Epithelial cell of prostate (primary cell): ENCODE measurements at places on chromosomes 2 and 18.

DNA sequence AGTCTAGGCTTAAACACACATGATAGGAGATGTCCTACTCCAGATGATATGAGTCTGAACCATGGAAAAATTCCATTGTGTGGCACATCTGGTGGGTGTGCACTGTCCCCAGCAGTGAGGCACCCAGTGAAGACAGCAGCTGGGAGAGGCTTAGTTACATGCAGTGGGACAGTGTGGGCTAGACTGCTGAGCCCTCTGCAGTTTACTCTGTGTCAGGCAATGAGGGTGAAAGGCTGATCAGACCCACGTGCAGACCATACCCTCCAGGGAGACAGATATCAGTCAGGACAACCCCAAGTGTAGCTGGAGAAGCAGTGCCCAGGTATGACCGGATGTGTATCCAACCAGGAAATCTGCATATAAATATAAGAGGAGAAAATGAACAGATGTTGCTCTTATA is 13.4 kb downstream of the IL37 start:
- DNase-seq = no peak

GRCh38 chr2:52597346-52597745 is 1170.3 kb upstream of the CHAC2 start:
- no peak for DNase-seq

DNA sequence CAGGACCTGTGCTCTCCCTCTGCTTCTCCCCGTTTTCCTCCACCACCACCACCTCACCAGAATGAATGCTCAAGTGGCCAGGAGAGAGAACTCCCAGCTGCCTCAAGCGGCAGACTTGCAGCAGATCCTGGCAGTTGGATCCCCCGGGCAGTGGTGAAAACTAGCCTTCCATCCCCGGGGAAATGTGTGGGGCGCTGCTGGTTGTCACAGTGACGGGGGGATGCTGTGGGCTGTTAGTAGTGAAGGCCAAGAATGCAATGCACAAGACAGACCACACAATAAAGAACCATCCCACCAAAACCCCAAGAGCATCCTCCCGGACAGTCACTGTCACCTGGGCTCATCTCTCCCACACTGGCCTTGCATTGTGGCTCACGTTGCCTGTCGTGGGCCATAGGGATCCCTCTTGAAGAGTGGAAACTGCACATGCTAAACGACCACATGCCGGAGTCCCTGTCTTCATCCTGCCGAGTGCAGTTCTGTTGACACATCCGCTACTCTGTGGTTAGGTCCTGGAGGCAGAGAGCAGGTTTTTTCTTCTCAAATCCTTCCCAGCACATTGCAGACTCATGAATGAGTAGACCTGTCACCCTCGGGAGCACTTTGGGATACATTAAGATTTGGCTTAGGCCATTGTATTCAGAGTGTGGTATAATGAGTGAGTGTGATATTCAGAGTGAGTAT is 13.5 kb downstream of the SPATA3 start:
- DNase-seq = no peak

DNA sequence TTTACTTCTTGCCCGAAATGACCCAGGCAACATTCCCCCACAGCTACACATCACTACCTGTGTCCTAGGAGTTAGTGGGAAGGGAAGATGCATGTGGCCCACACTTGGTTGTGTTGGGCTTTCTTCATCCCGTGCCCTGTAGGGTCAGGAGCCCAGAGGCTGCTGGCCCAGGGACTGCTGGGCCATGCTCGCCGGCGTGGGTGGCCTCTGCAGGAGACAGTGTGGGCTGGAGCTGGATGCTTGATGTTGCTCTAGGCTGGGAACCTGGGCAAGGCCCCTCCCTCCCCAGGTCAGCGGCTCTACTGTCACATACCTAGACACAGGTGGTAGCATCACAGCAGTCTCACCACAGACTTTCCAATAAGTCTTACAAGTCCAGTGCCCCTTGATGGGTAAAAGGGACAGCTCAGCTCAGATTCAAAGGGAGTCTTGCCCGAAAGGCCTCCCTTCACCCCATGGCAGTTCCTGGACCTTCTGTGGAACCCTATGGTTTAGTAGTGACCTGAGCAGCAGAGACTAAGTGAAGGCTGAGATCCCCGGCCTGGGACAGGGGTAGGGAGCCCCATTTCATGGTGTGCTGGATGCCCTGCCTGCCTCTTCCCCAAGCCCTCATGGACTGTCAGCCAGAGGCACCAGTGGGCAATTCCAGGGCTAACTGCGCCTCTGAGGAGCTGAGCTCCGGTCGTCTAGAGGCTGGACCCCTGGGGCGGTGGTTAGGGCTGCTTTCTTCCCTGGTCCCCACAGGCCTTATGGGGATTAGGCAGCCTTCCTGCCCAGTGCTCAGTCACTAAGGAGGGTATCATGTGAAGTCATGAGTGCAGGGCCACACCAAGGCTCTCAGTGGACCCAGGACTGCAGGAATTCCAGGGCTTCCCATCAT is 45.4 kb upstream of the FAHD2A start:
- no peak for DNase-seq

DNA sequence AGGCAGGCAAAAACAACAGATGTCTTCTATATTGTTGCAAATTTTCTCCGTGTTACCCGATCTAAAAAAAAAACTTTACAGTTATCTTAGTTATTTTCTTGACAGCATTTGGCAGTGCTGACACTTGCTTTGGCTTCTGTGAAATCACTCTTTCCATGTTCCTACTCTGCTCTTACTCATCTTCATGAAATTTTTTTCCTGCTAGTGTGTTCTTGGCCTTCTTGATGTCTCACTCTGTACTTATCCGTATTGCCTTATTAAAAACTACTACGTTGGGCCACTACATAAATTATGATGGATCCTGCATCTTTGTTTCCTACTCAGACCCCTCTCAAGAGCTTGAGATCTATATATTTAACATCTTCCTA is 134.4 kb downstream of the IKZF2 start:
- DNase-seq = no peak

DNA sequence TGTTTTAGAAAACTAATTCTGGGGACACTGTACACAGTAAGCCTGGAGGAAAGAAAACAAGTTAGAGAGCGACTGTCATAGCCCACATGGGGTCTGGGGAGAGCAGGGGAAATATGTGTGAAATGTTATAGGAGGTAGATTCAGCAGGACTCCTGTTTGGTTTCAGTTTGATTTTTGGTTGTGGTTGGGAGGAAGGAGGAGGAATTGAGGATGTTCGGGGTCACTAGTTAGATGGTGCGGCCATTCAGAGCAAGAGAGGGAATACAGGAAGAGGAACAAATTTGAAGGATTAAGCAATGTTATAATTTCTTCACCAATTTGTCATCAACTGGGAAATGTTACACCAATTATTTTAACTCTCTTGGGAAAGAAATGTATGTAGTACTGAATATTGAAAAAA is 25.1 kb downstream of the TTC39C start:
- no peak for DNase-seq

DNA sequence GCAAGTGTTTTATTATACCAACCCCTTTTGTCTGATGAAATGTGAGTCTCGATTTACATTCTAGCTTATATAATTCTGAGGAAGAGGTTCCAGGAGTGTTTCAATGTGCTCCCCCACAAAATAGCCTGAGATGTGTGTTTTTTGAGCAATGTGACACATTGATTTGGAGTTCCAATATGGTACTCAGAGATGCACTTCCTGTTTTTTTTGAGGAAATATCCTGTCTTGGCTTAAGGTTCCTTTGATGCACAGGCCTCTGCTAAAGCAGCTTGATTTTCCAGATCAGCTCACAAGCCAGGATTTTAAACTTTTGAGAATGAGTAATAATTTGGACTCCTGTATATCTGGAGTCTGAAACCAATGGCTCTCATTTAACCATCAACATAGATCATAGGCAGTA is 221.4 kb downstream of the ACTR3 start:
- no peak for DNase-seq

GRCh38 chr2:216654528-216655052 is 21.4 kb downstream of the IGFBP2 start:
- no peak for DNase-seq

- DNase-seq = no peak
Observed at GRCh38 chr2:128103407-128103806, 12.4 kb downstream of the UGGT1 start.

GRCh38 chr2:77418537-77418936 is 103.6 kb downstream of the LRRTM4 start:
- DNase-seq = no peak

DNA sequence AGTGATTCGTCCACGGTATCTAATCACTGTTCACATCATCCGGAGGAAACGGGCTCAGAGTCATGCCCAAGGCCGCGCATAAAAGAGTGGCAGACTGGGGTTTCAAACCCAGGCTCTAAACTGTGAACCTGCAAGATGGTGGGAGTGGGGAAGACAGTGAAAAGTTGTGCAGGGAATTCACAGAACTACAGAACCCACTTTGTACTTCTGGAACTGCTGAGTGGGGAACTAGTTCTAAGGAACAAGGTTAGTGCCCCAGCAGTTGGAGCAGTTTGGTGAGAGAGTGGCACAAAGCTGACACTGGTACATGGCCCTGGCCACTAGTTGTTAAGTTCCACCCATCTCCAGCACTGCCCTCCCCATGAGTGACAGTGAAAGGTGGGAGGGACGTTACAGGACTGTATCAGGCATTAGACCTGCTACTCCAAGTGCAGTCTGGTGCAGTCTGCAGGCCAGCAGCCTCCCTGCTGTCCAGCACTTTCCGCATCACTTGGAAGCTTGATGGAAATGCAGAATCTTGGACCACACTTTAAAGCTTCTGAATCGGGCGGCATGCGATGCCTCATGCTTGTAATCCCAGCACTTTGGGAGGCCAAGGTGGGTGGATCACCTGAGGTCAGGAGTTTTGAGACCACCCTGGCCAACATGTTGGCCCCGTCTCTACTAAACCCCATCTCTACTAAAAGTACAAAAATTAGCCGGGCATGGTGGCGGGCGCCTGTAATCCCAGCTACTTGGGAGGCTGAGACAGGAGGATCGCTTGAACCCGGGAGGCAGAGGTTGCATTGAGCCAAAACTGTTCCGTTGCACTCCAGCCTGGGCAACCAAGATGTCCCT is 47.3 kb downstream of the C2orf42 start:
- no peak for DNase-seq
